Endothelial cell of umbilical vein (primary cell): ENCODE measurements at places on chromosomes 7 and 10. TPM values are rescaled to one million over a fixed set of nuclear protein-coding genes. Genes with fewer than 3 reads are reported as not detected.

Gene CFAP70
- total RNA-seq: 0.12 and 0.27 TPM in 2 replicates

Gene GPER1
- 0.25 and 0.77 TPM in 2 replicates for total RNA-seq

Gene MYOZ1
- not detected in 2 replicates for total RNA-seq

Gene ATOH7
- total RNA-seq: not detected in 2 replicates

Gene LRIT1
- total RNA-seq: not detected in 2 replicates

Gene TMEM213
- total RNA-seq: not detected in 2 replicates

Gene WDR91
- 7.0 and 9.8 TPM in 2 replicates for total RNA-seq

Gene LAMB1
- total RNA-seq: 703 and 734 TPM in 2 replicates

Gene ITGB8
- 6.5 and 8.2 TPM in 2 replicates for total RNA-seq

Gene LBX1
- not detected in 2 replicates for total RNA-seq

Gene KNDC1
- total RNA-seq: not detected in 2 replicates

Gene VKORC1L1
- 36.6 and 36.7 TPM in 2 replicates for total RNA-seq

Gene POLR1F
- total RNA-seq: 21.0 and 27.0 TPM in 2 replicates

Gene TAS2R4
- total RNA-seq: 0.88 and 1.4 TPM in 2 replicates

Gene ZC3HAV1L
- 23.8 and 25.7 TPM in 2 replicates for total RNA-seq

Gene TAS2R5
- 0.85 and 2.0 TPM in 2 replicates for total RNA-seq

Gene EPO
- total RNA-seq: not detected in 2 replicates

Gene HTR7
- 0.09 and 0.22 TPM in 2 replicates for total RNA-seq

Gene HSPA12A
- 0.22 and 0.30 TPM in 2 replicates for total RNA-seq

Gene EBLN1
- total RNA-seq: not detected in 2 replicates

Gene BAMBI
- total RNA-seq: 3.2 and 4.3 TPM in 2 replicates

Gene SPAM1
- not detected in 2 replicates for total RNA-seq

Gene KIAA1549
- total RNA-seq: 10.9 and 12.4 TPM in 2 replicates

Gene HYAL4
- not detected in 2 replicates for total RNA-seq
